Tibial artery (tissue), 4 donors: ENCODE measurements at places on chromosomes 5 and 9.

DNA sequence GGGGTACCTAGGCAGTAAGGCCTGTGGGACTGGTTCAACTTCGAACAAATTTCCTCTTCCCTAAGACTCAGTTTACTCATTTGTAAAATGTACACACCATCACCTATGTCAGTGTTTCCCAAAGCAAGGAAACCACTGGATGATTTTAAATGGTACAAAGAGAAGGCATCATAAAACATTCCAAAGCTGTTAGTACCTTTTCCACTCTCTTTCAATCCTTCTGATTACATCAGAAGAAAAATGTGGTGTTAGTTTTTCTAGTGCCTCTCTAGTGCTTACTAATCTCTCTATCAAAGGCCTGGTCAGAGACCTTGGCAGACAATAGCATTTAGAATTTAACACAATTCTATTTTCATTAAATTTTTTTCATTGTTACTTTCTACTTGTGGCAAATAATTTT lies 18.1 kb downstream of the NR6A1 start:
- no peaks in the 10 kb centered on the region for H3K27me3 ChIP-seq
- no peak overlapping the region for H3K4me3 ChIP-seq
- H3K36me3 ChIP-seq = no peaks in the 10 kb centered on the region
- no peak overlapping the region for H3K27ac ChIP-seq
- no peaks in the 10 kb centered on the region for H3K4me1 ChIP-seq

DNA sequence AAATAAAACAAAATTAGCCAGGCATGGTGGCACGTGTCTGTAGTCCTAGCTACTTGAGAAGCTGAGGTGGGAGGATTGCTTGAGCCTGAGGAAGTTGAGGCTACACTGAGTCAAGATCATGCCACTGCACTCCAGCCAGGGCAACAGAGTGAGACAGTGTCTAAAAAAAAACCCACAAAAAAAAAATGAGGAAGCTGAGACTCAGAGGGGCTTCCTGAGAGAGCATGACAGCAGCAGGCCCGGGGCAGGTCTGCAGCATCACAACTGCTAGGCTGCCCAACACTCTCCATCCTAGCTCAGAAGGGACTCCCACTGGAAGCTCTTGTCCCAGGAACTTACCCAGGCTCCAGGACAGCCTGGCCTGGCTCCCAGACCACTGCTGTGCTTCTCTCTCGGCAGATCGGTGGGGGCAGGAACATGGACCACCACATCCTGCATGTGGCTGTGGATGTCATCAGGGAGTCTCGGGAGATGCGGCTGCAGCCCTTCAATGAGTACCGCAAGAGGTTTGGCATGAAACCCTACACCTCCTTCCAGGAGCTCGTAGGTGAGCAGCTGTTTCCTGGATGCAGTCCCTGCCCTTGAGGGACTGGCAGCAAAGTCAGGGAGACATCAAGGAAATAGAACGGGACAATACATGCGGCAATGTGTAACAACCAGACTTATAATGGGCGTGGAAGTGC lies 19.1 kb downstream of the PTGS1 start:
- no peaks in the 10 kb centered on the region for H3K36me3 ChIP-seq
- no peak for DNase-seq
- H3K4me3 ChIP-seq = no peak overlapping the region
- H3K27ac ChIP-seq = no peak overlapping the region

GRCh38 chr9:32426278-32426939 lies 42.0 kb downstream of the ACO1 start:
- DNase-seq = no peak
- H3K27me3 ChIP-seq = no peaks in the 10 kb centered on the region
- peaks cover 74% of the 10 kb centered on the region for H3K36me3 ChIP-seq
- no peak overlapping the region for H3K27ac ChIP-seq
- H3K4me1 ChIP-seq = no peaks in the 10 kb centered on the region

DNA sequence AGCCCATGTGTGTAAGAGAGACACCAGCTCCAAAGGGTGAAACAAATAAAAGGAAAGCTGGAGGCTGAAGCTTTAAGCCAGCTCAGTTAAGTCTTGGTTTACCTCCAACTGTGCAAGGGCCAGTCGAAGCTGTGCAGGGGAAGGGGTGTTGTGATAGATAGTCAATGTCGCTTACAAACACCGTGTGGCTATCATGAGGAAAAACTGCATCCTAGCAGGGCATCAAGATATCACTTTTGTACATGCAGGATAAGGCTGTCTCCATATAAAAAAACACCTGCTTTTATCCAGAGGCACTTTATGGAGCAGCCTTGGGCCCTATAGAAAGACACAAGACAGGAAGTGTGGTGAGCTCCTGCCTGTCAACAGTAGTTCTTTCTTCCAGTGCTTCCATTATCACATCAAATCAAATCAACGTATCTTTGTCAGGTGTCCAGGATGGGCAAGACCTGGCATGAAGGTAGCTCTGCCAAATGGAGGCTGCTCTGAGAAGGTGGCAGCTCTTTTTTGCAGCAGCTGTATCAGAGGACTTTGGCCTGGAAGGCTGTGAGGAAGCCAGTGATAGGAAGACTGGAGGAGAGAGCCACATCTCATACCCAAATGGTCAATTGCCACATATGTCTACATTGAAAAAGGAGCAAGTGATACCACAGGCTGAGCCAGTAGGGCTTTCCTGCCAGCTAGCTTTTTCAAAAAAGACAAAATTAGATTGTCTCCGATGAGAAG lies 29.3 kb upstream of the SELENOP start:
- no peaks in the 10 kb centered on the region for H3K27me3 ChIP-seq
- no peak overlapping the region for H3K4me3 ChIP-seq
- peaks cover 30% of the 10 kb centered on the region for H3K4me1 ChIP-seq
- peak overlapping the region; percentile 13 for H3K27ac ChIP-seq
- DNase-seq = no peak
- H3K36me3 ChIP-seq = no peaks in the 10 kb centered on the region

GRCh38 chr5:91867799-91868198 lies 484.7 kb upstream of the ARRDC3 start:
- DNase-seq = no peak
- H3K27me3 ChIP-seq = no peaks in the 10 kb centered on the region
- H3K36me3 ChIP-seq = no peaks in the 10 kb centered on the region
- H3K27ac ChIP-seq = no peak overlapping the region
- H3K4me3 ChIP-seq = no peak overlapping the region

DNA sequence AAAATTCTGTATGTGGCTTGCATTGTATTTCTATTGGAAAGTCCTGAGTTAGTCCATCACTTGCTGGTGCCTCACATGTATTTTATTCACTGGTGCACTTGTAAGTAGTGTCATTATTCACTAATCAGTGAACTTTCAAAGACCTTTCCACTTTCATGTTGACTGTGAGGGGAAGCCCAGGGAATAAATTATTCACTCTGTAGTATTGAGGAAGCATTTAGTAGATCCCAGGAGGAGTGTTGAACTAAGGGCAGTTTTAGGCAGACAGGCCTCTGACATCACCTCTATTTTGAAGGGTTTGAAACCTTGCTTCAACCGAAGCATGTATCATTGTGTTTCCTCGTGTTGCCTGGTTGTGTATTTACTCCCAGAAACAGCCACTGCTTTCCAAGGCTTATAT lies 705.4 kb upstream of the RIOK2 start:
- H3K4me1 ChIP-seq = no peaks in the 10 kb centered on the region
- DNase-seq = no peak
- H3K36me3 ChIP-seq = no peaks in the 10 kb centered on the region
- no peak overlapping the region for H3K27ac ChIP-seq
- H3K27me3 ChIP-seq = no peaks in the 10 kb centered on the region
- no peak overlapping the region for H3K4me3 ChIP-seq

GRCh38 chr5:10505517-10506095 lies 58.3 kb upstream of the ANKRD33B start:
- no peaks in the 10 kb centered on the region for H3K27me3 ChIP-seq
- no peak overlapping the region for H3K4me3 ChIP-seq
- DNase-seq = no peak
- no peak overlapping the region for H3K27ac ChIP-seq
- H3K4me1 ChIP-seq = no peaks in the 10 kb centered on the region

GRCh38 chr5:56317923-56318561 lies 84.9 kb upstream of the ANKRD55 start:
- no peak overlapping the region for H3K27ac ChIP-seq
- H3K4me1 ChIP-seq = peaks cover 19% of the 10 kb centered on the region
- H3K36me3 ChIP-seq = no peaks in the 10 kb centered on the region
- H3K27me3 ChIP-seq = no peaks in the 10 kb centered on the region

DNA sequence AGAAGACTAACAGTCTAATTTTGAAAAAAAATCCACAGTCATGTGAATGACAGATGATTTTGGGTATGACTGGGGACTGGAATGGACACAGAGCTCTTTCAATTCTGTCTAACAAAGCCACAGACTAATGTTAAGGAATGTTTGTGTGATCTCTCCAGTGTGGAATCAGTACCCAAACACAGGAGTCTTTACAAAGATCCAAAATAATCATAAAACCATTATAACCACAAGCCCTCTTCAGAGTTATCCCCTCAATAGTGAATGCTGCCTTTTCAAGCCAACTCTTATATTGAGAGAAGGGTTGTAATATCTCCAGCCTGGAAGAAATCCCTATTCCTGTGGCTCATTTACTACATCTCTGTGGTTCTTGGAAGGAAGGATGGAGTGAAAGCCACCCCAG lies 552.0 kb upstream of the CLINT1 start:
- no peak overlapping the region for H3K27ac ChIP-seq
- DNase-seq = no peak
- H3K27me3 ChIP-seq = no peaks in the 10 kb centered on the region
- H3K36me3 ChIP-seq = no peaks in the 10 kb centered on the region
- no peak overlapping the region for H3K4me3 ChIP-seq

- no peaks in the 10 kb centered on the region for H3K27me3 ChIP-seq
- H3K27ac ChIP-seq = no peak overlapping the region
- no peak for DNase-seq
- no peaks in the 10 kb centered on the region for H3K36me3 ChIP-seq
Measured at GRCh38 chr5:108093186-108093585, 288.7 kb downstream of the FBXL17 start.
